Mesenteric fat pad (tissue), 1 donor: ENCODE measurements at places on chromosomes 11 and 22. TPM values are rescaled to one million over a fixed set of nuclear protein-coding genes. Genes with fewer than 3 reads are reported as not detected.

The KDM4D gene
- 0.93 TPM for total RNA-seq

DNA sequence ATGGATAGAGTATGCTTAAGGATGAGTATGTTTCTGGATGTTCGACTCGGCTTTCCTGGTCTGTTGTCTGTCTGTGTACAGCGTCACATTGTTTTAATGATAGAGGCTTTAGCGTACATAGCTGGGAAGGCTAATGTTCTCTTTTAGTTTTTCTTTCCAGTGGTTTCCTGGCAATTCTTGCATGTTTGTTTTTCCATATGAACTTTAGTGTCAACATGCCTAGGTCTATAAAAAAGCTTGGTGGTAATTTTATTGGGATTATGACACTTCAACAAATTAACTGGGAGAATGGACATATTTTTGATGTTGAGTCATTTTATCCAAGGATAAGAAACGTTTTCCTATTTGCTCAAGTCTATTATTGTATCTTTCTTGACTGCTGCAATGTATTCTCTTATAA, 17.6 kb downstream of the F2 start:
- DNase-seq = no peak

DNA sequence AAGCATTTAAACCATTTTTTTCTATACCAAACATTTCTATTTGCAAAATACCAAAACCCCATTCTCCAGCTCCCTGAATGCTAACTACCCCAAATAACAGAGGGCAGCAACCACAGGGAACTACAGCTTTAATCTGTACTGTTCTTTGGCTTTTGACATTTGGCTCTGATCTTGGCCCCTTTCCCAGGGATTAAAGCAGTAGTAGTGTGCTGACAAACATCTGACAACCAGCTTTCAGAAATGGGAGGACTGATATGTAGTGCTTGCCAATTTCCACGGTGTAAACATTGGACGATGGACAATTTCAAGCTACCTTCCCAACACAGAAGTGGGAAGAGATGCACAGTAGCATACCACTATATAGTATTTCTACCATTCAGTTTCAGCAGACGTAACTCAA, 88.4 kb upstream of the TEAD1 start:
- no peak for DNase-seq

- DNase-seq = no peak
These were observed 83.6 kb upstream of the TBCEL start for GRCh38 chr11:120940160-120940848.

- DNase-seq = no peak
These were observed 121.6 kb downstream of the KIRREL3 start for GRCh38 chr11:126878913-126879482.

DNA sequence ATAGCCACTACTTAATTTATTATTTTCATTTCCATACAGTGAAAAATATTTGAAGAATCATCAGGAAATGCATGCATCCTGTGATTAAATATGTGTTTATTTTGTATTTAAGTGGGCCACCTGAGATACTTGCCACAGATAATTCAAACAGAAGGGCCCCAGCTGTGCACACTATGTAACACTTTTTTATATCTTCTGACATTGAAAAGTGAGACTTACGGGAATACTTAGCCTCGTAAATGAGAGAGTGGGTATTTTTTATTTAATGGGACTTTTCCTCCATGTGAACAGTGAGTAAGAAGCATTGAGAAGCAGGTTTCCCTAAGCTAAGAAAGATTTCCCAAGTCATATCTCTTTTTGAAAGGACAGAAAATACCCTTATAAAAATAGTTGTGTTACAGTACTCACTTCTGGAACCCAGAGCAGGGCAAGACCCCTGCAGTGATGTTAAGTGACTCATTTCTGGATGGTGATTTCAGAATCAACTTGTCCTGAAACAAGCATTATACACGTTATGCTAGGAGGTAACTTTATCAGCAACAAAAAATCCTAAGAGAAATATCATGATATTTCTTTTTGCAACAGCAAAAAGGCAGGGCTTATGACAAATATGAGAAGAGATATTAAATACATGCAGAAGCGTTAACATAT, 478.1 kb upstream of the CHORDC1 start:
- DNase-seq = no peak
